Type B pancreatic cell (in vitro differentiated cells): ENCODE measurements at places on chromosomes 6 and 20.
A peak's percentile ranks its signal among the peaks of the same experiment; 100 is the strongest.

DNA sequence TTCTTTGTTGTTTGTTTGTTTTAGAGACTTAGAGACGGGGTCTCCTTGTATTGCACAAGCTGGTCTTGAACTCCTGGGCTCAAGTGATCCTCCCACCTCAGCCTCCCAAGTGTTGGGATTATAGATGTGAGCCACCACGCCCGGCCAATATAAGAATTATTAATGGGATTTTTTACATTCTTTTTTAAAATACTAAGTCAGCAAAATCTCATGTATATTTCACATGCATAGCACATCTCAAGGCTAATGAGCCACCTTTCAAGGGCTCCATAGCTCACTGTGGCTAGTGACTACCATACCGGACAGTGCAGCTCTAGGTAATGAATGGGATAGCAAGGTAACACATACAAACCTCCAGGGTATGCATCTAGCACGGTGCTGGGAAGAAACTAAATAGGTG is 361.4 kb downstream of the SAMD5 start:
- DNase-seq, result no peak

GRCh38 chr20:44187772-44188709 is 1.1 kb upstream of the JPH2 start:
- DNase-seq, result no peak

GRCh38 chr20:17749978-17750721 is 50.4 kb downstream of the BANF2 start:
- DNase-seq, result no peak

DNA sequence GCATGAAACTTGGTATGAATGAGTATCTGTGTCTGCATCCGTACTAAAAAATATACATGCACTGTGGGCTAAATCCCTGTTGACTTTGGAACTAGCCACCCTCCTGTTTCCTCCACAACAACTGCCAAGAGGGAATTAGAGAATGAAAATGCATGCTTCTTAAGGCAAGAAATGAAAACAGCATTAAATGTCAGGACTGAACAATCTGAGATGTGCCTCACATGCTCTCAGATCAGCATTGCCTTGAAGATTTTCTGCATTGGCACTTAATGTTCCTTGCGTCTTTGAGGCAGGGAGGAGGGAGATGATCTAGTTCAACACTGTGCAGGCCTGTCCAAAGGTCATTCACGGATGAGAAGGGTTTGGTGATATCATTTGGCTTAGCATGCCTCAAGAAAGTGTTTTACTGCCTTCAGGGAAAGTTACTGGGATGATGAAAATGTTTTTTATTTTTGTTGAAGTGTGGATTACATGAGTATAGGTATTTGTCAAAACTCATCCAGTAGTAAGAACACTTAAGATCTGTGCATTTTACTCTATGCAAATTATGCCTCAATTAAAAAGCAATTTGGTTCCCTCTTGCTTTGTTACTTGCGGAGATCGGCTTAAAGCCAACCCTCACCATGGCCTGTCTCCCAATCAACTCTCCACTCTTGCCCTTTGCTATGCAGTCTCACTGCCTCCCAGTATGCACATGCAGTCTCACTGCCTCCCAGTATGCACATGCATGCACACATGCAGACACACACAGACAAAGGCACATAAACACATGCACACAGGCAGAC is 47.5 kb upstream of the RIN2 start:
- no peak for DNase-seq

GRCh38 chr6:101458336-101458735 is 64.8 kb downstream of the GRIK2 start:
- DNase-seq, result no peak

DNA sequence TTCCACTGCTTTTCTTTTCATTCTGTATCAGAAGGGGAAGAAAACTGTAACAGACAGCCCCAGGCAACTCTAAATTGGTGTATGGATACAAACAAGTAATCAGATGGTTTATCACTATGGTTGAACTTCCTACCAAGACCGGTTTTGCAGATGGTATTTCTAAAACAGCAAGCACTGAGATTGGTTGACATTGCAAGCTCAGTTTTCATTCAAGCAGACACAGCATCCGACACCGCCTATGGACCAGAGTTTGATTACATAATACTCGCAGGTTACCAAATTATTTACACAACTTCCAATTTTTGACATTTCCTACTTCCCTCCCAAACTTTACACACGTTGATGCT is 209.9 kb downstream of the ALDH8A1 start:
- DNase-seq, result no peak

- no peak for DNase-seq
Measured at GRCh38 chr20:33438481-33438880, 5.1 kb downstream of the SNTA1 start.

- DNase-seq, result no peak
Measured at GRCh38 chr6:41679696-41680095, 41.4 kb downstream of the MDFI start.

DNA sequence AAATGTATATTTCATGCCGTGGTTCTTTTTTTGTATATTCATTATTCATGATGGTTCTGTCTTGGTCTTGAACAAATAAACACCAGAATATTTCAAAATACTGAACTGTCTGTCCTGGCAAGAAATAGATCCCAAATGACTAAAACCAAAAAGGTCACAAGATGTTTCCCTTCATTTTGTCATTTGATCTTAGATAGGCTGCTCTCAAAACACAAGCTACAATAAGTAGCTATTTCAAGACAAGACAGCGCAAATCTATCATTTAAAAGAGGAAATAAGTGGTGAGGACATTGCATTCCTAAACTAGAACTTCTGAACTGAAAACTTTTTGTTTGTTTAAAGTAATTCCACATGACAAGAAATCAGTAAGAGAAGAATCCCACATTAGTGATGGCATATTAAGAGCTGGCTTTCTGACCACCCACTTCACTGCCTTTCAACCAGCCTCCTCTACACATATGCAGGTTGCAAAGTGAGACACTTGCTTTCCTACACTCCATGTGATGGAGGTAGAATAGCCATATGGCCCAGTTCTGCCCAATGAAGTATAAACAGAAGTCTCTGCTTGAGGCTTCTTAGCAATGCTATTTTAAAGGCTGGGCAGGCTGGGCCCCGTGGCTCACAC is 54.4 kb upstream of the CCDC28A start:
- DNase-seq, result no peak

DNA sequence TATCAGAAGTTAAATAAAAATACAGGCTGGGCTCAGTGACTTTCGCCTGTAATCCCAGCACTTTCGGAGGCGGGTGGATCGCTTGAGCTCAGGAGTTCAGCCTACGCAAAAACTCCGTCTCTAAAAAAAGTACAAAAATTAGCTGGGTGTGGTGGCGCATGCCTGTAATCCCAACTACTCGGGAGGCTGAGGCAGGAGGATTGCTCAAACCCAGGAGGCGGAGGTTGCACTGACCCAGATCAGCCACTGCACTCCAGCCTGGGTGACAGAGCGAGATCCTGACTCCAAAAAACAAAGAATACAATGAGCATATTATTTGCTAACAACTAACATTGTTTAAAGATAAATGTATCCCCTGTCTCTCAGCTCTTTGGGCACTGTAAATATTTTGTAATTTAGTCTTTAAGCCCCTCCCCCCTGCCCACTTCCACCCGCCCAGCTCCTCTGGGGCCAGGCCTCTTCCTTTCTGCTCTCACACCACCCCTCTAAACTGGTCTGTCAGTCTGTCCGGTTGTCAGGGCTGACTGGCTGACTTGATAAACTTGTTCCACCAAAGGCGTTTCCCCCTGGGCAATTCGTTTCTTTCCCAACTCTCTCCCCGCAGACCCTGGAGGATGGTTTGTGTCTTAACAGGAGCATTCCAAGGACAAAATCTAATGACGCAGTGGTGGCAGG is 62.4 kb upstream of the QKI start:
- no peak for DNase-seq

DNA sequence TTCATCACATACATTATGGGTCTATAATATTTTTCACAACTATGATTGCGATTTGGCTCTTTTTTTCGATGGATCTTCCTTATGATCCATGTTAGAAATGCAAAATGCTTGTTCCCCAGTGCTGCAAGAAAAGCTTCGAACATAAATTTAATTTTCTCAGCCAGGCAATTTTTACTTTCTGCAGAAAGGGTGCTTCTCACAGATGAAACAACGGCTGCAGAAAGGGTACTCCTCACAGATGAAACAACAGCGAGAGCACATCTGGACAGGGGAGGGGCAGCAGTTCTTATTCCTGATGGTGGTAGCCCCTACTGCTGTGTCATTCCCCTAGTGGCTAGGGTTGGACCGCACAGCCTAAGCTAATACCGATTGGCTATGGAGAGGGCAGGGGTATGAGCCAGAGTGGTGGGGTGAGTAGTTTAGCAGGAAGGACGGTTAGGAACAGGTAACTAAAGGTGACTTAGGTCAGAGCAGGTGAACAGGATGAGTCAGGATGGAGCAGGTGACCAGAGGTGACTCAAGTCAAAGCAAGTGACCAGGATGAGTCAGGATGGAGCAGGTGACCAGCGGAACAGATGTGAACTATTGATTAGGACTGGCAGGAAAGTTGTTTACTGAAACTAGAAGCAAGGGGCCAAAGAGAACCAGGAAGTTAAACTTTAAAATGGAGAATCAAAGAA is 13.4 kb upstream of the TREML4 start:
- DNase-seq, result no peak

GRCh38 chr6:155319902-155320301 is 5.6 kb upstream of the TFB1M start:
- no peak for DNase-seq

GRCh38 chr20:20216941-20217340 is 151.0 kb upstream of the INSM1 start:
- DNase-seq, result no peak

DNA sequence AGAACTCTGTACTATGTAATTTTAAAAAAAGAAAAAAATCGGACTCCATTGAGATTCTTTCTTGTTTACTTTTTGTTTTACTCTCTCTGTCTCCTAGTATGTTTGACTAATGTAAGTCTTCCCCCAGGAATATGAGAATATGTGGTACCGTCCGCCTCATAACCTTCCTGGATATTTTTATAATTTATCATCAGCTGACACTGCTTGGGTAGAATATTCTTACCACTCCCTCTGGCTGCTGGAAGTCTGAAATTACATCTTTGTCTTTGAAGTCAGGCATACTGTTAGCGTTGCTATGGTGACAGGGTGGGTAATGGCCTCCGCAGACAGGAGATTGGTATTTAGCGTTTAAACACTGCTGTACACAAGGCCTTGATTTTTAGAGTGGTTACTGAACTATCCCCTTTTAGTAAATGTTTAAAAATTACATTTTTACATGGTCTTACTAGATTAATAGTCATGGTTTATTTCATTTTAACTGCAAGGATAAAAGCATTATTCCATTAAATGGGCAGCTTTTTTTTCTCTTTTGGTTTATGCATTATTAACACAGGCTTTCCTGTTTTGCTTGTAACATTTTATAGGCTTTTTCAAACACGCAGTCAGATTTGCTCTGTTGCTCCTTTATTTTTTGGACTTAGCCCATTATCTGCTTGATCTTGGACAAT is 176.4 kb downstream of the ARID1B start:
- DNase-seq, result no peak

GRCh38 chr20:35466856-35467255 is 11.5 kb downstream of the CEP250 start:
- DNase-seq, result no peak

DNA sequence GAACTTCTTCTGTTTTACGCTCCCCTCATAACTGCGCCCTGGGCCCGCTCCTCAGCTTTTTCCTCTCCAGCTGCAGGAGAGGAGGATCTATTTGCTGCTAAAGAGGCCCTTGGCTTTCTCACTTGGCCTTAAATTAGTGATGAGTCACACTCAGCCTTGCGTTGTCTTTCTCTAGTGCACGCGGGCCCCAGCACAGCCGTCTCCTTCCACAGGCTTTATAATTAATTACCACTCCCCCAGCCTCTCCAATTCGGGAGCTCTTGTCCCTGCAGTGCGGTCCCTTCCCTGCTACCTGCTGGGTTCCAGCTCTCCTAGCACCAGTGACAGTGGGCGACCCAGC is 25.2 kb downstream of the PACSIN1 start:
- DNase-seq, result no peak

DNA sequence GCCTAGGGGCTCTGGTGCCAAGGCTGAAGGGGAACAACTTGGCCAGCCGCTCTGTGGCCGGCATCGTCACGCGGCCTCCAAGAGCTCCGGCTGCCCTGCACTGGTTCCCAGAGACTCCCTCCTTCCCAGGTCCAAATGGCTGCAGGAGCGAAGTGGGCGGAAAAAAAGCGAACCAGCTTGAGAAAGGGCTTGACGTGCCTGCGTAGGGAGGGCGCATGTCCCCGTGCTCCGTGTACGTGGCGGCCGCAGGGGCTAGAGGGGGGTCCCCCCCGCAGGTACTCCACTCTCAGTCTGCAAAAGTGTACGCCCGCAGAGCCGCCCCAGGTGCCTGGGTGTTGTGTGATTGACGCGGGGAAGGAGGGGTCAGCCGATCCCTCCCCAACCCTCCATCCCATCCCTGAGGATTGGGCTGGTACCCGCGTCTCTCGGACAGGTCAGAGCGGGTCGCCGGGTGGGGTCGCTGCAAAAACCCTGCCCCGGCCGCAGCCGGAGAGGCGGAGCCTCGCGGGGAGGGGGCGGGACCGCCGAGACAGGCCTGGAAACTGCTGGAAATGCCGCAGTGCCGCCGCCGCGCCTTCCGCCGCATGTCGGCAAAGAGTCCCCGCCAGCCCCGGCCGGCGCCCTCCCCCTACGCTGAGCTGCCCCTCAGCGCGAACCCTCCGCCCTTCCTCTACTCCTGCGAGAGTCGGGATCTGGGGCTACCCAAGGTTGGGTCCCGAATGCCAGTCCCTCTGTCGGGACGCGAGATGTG is 814 bp upstream of the HSP90AB1 start:
- peak; percentile 91 for DNase-seq

GRCh38 chr20:40679184-40679583 is 9.9 kb downstream of the MAFB start:
- DNase-seq, result no peak

- DNase-seq, result no peak
Measured at GRCh38 chr20:44732327-44732726, 13.3 kb upstream of the KCNK15 start.

DNA sequence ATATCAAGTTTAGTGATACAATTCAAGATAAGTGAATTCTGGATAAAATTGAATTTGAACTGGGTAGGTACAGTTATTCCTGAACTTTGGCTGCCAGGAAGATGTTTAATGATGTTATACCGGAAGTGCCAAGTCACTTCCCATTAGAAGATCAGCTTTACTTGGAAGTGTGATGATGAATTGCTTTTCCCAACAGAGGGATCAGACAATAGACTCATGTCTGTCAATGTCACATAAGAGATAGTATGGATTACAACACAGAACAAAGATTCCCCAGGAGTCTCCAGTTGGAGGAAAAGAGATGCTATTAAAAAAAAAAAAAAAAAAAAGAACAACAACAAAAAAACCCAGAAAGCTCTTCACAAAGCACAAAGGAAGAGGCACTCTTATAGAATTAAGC is 497.9 kb upstream of the EPHA7 start:
- no peak for DNase-seq
